ENCODE measurements at places on chromosomes 13 and 19.

GRCh38 chr13:28425793-28426192 is 69.1 kb downstream of the FLT1 start:
- no peak for DNase-seq

- DNase-seq = no peak
Observed at GRCh38 chr19:3961007-3961406, 9.9 kb downstream of the DAPK3 start.

- no peak for DNase-seq
Observed at GRCh38 chr19:21603431-21604231, 98.2 kb downstream of the ZNF429 start.

- DNase-seq = no peak
Observed at GRCh38 chr13:80871481-80871880, 530.6 kb upstream of the SPRY2 start.

GRCh38 chr13:27008733-27009132 is 162.9 kb downstream of the USP12 start:
- DNase-seq = no peak

GRCh38 chr13:37934339-37935191 is 65.0 kb upstream of the TRPC4 start:
- DNase-seq = no peak

- DNase-seq = no peak
Observed at GRCh38 chr19:45814166-45814780, 835 bp downstream of the RSPH6A start.

DNA sequence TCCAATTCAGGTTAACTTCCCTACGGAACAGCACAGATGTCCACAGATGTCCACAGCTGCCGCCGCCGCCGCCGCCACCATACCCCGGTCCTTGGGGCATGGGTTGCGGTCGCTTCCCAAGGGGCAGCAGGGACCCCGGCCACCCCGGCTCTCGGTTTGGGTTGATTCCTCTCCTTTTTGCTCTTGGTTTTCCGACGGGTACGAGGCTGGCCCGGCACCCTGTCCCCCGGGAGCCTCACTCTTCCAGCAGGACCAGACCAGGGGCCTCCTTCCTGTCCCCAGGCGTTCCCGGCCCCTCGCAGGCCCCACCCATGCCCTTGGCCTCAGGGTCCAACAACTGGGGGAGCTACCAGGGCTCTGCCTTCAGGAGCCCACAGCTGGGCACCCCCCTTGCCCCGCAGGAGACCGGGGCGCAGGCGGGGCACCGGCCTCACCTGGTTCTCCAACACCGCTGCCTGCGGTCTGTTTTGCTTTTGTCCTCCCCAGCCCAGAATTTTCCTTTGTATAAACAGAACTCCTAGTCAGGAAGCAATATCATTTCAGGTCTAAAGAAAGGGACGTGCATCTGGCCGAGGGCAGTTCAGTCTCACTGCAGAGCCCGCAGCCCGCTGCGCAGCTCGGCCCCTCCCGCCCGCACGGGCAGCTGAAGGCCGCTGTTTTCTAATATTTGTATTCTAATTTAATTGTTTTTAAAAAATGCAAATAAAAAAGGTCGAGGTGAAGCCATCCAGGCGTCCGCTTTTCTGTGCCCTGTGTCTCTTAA is 27.9 kb downstream of the ZBTB7A start:
- peak; percentile 57 for DNase-seq

DNA sequence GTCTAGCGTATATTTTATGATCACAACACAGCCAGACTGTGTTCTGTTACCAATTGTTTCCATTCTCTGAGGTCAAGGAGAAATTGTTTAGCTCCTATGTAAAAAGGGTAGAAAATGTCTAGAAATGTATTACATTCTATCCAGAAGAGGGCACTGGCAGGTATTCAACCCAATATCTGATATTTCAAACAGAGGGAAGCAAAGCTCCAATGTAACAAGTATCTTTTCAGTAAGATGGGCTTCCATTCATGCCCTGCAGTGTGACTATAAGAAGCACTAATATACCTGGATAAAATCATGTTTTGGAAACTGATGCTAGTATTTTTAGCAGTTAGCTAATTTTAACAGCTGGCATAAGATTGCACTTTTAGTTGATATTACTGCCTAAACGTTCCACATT is 312.7 kb downstream of the FGF14 start:
- DNase-seq = no peak

DNA sequence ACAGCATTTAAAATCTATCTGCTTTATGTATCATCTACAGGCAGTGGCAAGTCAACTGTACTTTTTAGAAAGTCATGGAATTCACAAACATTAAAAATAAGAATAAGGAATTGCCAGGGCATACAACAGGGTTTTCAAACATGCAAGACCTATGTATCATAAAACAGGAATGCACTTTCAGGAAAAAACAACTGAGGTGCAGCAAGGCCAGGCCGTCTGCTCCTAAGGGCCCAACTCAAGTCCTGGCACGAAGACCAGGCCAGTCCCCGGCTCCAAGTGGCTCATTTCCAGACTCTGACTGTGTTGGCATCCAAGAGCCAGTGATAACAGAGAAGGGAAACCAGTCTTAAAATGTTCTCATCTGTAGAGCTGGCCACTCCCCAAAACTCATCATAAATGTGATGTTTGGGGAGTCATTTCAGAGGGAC is 7.1 kb downstream of the RFX2 start:
- no peak for DNase-seq

DNA sequence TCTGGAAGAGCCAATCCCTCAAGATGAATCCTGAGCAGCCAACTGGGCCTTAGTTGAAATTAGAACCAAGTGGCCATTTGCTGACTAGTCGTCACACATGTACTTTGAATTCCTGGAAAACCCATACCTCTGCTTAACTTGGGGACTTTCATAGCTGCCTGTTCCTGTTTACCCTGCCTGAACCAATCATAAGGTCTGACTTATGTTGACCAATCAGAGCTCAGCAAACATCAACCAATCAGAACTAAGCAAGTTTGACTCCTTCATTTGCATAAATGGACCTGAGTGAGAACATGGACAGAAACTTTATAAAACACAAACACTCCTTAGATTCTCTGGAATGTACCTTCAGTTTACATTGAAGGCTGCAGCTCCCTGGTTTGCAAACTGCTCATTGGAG is 50.8 kb downstream of the LATS2 start:
- no peak for DNase-seq

DNA sequence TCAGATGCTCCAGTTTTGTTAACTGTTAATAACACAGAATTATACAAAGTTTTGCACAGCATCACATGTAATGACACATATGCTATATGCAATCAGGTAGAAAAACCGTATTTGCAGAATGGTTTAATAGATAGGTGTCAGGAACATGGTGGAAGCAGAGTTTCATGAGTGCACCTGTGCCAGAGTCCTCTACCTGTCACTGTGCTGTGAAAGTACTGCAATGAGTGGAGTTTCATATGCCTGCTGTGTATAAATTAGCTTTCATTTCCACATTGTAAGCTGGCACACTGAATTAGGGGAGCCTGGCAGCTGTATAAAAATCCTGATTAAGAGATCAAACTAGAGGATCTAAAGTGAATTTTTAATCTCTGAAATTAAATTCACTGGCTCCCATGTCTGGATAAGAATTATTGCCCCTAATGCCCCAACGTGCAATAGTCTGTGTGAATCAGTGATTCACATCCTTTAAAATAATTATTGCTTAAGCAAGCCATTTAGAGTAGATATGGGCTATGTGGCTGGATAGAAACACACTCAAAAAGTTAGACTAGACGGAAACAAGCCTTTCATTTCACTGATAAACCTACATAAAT is 8.5 kb upstream of the EEF1AKMT1 start:
- no peak for DNase-seq

DNA sequence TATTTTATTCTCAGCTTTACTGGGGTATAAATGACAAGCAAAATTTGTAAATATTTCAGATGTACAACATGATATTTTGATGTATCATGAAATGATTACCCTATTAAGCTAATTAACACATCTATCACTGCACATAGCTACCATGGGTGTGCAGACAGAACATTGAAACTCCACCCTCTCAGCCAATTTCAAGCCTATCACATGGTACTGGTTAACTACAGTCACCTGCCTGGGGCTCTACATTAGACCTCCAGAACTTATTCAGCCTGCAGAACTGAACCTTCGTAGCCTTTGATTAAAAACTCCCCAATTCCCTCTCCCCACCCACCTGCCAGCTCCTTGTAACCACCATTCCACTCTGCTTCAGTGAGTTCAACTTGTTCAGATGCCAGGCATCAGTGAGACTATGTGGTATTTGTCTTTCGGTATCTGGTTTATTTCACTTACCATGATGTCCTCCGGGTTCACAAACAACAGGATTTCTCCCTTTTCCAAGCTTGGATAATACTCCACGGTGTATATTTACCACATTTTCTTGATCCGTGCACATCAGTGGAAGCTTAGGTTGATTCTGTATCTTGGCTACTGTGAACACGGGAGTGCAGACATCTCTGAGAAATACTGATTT is 19.2 kb downstream of the RAB20 start:
- no peak for DNase-seq

GRCh38 chr19:35015270-35015953 is 14.9 kb upstream of the SCN1B start:
- DNase-seq = no peak

- DNase-seq = no peak
Observed at GRCh38 chr19:9939301-9939913, 3.1 kb upstream of the OLFM2 start.

GRCh38 chr13:29106651-29107050 is 286.5 kb downstream of the MTUS2 start:
- DNase-seq = no peak

- DNase-seq = no peak
Observed at GRCh38 chr13:63307228-63307627, 1891.6 kb upstream of the PCDH20 start.

DNA sequence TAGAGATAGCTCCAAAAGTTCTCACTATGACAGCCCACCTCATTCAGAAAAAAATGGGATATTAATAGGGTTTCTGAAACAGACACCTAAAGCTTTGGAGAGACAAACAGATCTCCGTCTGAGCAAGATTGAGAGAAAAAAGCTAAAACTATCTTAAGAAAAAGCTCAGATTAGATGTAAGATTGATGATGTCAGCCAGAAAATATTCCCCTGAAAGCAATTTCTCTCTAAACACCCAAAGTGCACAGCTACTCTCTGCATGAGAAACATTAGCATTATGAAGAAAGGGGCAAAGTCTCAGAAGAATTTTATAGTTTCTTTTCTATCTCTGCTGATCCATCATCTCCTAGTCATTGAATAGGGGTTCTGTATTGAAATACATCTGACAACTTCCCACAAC is 148.9 kb downstream of the ZNF737 start:
- no peak for DNase-seq

DNA sequence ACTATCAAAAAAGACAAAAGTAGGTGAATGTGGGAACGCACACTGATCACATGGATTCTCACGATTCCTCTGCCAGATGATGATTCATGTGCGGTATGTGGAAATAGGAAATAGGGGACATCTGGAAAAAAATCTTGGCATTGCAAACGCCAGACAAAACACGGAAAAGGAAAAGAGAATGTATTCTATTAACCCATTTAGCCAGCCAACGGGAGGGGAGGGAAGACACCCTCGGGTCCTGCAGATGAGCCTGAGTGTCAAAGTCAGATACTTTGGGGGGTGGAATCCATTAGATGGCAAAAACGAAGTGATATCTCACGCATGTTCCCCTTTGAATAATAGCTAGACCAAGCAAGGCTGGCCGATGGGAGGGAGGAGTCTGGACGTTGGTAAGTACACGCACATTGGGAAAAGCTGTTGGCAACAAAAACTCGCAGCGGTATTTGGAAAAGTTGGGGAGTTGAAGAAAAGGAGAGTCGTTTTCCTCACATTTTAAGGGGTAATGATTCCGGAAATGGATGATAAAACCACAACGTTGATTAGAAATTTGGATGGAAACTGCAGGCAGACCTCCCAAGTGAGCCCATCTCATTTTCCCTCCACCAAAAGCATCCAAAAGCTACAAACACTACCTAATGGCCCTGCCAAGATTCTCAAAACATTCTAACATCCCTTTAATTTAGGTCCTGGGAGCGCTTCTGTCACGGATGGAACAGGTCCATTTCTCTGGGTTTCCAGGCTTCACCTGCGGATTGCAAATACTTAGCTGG is 73.6 kb downstream of the COL4A1 start:
- no peak for DNase-seq

GRCh38 chr13:85543144-85543543 is 256.1 kb downstream of the SLITRK6 start:
- DNase-seq = no peak

- DNase-seq = no peak
Observed at GRCh38 chr19:50564229-50565105, 3.8 kb downstream of the LRRC4B start.

DNA sequence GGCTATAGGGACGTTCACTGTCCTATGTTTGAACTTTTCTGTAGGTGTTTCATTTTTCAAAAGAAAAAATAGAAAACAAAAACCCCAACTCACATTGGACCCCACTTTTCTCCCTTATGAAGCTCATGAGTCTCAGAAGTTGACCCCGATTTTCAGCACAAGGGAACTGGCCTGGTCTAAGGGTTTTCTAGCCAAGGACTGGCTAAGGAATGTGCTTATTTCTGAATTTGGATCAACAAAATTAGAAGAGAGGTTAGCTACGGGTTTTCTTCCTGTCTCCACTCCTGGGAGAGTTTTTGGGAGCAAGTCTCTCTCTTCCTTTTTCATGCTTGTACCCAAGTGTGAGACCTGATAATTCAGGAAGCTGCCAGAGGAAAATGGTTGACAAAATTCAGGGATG is 453.2 kb downstream of the KLF12 start:
- no peak for DNase-seq

GRCh38 chr19:40598121-40598917 is 2.9 kb upstream of the LTBP4 start:
- DNase-seq = peak; percentile 96

DNA sequence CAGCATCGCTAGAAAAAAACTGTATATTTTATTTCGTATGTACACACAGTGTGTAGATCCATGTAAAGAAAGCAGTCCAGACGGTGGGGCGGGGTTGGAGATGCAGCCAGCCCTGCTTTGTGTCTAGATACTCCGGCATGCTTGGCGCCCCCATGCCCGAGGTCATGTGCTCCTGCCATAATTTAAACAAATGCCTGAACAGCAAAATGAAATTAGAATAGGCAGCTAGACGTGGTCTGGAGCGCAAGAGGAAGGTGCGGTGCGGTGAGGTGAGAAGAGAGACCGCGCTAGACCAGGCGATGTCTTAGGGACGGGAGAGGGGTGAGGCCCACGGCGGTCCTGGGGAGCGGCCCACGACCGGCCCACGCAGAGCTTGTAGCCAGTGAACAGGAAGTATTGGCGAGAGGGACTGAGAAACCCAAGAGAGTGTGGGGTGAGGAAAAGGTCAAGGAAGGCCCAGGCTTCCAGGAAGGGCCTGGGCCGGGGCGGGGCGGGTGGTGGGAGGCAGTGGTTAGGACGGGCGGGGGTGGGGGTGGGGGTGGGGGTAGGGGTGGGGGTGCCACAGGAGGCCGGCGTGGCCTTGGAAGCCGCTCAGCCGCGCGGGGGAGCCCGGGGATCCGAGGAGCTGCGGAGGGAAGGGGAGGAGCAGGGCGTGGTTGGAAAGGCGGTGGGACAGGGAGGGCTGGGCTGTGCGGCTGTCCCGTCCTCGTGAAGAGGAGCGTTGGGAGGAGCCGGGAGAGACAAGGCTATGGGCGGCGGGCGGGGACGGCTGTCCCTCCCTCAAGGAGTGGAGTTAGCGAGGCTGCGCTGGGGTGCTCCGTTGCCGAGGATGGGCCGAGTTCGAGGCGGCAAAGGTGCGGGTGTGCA is 254.7 kb upstream of the SGCG start:
- peak; percentile 65 for DNase-seq

GRCh38 chr13:43021926-43022670 is 1.3 kb upstream of the DNAJC15 start:
- DNase-seq = no peak

Data from glutamatergic neuron (in vitro differentiated cells).